Stimulated activated CD8-positive, alpha-beta memory T cell treated with anti-CD3 and anti-CD28 coated beads, Interleukin-7, amount 100 ng/mL, for 24 hours (primary cell): ENCODE measurements at places on chromosomes 2 and 18.

DNA sequence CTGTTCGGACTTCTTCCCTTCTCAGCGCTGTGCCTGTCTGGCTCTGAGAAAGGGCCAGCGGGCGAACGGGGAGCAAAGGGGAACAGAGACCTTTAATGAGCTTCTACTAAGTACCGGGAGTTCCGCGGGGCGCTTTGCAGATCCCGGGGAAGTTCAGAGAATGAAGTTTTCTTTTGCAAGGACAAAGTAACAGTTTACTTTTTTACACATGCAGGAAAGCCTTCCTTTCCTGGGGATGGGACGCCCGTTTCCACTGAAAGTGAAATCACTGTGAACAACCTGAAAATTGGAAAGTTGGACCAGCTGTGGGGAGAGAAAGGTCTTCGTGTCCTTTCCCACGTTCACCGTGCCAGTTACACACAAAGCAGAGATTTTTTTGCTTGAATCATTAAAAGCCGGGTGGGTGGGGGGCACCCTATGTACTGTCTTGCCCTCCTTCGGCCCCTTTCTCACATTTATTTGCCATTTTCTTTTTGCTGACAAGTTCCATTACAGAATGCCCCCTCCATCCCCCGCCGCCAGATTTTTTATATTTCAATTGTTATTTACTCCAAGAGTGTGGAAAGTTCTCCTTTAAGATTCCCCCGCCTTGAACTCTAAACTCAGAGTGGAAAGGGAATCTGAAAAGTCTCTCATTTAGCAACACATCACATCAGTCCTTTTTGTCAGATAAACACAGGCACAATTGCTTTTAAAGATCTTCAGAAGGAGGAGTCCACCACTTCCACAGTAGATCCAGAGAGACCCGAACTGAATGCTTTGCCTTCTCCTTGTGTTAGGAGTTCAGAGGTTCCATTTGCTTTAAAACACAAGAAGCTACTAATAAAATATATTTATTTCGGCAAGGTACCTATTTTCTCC is 1.1 kb upstream of the FN1 start:
- DNase-seq = no peak

GRCh38 chr2:23486684-23487075 is 101.7 kb downstream of the KLHL29 start:
- no peak for DNase-seq

- no peak for DNase-seq
Observed at GRCh38 chr2:48694149-48694548, 61.4 kb downstream of the LHCGR start.

DNA sequence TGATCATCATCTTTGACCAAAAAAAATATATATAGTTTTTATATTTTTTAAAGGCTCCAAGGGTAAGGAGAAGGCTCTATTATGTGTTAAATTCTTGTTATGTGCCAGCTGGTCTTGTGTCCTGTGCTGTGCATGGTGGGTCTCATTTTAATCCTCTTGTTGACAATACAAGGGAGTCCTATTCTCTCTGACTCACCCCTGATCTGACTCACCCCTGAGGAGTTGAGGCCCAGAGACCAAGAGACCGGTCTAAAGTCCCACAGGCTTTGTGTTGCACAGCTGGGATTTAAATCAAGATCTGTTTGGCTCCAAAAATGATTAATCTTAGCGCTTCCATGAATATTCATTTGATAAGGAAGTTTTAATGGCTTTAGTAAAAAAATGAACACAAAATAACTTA is 25.7 kb downstream of the MC2R start:
- DNase-seq = no peak

- no peak for DNase-seq
Observed at GRCh38 chr18:79422022-79422782, 26.5 kb downstream of the NFATC1 start.

GRCh38 chr2:200000444-200001163 is 45.2 kb downstream of the MAIP1 start:
- DNase-seq = no peak

GRCh38 chr2:234189230-234189629 is 138.7 kb downstream of the SPP2 start:
- no peak for DNase-seq

DNA sequence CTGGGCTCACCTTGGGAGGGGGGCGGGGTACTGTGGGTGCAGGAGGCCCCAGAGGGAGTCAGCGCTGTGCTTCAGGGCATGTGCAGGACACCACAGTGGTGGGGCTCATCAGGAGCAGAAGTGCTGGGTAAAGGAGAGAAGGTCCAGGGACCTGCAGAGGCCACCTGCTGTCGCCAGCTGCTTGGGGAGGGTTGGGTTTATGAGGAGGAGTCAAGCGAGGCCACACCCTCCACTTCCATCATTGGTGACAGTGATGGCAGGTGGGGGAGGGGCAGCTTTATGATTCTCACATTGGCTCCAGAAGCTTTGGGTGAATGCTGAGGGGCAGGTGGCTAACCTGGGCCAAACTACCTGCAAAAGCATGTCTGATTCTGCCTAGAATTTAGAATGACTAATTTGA is 392.6 kb downstream of the HRH4 start:
- DNase-seq = no peak

GRCh38 chr2:187580462-187581124 is 26.4 kb upstream of the TFPI start:
- DNase-seq = no peak

DNA sequence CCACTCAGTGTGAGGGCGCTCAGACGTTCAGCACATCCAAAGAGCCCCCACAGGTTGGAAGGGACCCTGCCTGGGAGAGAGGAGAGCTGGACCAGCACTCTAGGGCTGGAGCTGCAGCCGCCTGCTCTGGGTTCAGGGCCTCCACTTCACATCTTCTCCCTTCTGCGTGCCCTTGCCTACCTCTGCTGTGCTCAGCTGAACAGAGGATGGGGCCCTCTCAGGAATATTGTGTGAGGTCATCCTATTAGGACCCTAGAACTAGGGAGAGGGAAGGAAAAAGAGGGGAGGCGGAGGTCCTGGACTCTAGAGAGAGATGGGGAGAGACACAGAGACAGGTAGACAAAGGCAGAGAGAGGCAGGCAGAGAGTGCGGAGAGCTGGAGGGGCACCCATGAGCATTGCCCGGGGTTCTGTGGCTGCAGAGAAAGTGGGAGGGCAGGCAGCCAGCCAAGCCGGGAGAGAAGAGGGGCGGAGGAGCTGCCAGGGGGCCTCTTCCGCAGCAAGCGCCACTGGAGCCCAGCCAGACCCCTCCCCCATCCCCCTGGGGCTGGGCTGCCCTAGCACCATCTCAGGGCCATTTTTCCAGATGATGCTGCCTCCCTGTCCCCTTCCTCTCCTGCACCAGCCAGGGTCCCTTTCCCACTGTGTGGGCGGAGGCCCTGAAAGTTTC is 8.3 kb upstream of the TNS1 start:
- no peak for DNase-seq

- no peak for DNase-seq
Observed at GRCh38 chr2:63975437-63976124, 43.6 kb downstream of the VPS54 start.

- DNase-seq = no peak
Observed at GRCh38 chr2:121000804-121001203, 265.1 kb downstream of the GLI2 start.

DNA sequence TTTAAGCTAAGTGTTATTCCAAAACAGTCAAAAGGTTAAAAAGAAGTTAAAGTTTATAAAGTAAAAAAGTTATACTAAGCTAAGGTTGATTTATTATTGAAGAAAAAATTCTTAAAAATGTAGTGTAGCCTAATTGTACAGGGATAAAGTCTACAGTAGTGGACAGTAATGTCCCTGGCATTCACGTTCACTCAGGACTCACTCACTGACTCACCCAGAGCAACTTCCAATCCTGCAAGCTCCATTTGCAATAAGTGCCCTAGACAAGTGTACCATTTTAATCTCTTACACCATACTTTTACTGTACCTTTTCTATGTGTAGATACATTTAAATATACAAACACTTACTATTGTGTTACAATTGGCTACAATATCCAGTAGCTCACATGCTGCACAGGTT is 86.1 kb downstream of the CACNB4 start:
- no peak for DNase-seq

GRCh38 chr2:220503431-220503830 is 876.0 kb downstream of the SLC4A3 start:
- DNase-seq = no peak

DNA sequence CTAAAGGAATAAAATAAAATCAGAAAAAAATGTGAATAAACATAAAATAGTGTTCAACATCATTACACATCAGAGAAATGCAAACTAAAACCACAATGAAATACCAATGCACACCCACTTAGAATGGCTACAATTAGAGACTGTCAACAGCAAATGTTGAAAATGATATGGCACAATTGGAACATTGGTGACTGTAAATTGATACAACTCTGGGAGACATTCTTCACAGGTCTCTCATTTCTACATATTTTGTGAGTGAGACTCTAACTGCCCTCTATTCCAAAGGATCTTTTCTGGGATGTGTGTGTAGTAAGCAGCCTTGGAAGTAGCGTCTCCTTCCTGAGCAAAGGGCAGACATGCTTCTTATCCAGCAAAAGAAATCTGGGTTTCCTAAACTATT is 323.0 kb downstream of the FBXO15 start:
- DNase-seq = no peak

DNA sequence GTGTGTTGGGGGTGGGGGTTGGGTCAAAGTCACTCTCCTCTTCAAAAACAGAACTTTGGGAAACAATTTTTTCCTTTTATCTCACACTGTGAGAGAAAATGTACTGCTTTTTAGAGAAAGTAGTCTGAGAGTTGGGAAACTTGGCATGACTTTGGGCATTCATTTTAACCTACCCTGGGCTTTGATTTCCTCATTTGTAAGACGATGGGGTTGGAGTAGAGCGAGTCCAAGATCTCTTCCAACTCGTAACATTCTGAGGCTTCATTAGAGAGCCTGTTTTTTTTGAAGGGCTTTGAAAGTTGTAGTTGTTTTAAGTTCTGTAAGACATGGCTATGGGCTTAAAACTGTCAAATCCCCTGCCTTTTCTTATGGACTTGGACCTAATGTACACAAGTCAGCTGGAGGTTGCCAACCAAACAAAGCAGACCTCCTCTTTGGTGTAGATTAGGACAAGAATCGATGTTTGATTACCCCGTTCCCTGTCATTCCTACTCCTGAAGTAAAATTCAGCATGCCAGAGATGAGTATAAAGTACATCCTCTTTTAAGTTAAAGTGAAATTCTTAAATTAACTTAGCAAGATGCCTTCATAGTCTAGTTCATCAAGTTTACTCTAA is 8.4 kb downstream of the PHLPP1 start:
- DNase-seq = no peak

GRCh38 chr2:240670402-240670801 is 12.3 kb downstream of the AQP12B start:
- no peak for DNase-seq

DNA sequence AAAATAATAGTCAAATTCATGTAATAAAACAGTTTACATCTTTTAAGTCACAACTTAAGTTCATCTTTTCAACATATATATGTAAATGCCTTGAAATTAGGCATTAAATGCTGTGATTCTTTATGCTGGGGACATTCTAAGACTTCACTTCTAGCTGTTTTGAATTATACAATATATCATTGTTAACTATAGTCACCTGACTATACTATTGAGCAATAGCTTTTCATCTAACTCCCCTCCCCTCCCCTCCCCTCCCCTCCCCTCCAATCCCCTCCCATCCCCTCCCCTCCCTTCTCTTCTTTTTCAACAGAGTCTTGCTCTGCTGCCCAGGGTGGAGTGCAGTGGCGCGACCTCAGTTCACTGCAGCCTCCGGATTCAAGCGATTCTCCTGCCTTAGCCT is 16.2 kb downstream of the GALNT1 start:
- no peak for DNase-seq

DNA sequence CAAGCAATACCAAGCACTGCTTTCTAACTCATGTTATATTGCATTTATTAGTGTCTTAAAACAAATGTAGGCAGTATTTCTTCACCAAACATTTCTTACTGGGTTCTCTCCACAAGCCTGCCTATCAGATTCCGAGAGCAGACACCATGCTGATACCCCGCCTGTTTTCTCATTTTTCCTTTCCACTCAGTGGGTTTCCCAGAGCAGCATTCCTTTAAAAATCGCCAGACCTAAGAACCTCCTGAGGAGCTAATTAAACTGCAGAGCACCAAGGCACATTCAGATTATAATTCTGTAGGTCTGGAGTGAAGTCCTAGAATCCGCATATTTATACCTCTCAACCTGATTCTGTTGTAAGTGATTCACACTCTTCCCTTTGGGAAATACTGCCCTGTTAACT is 405.6 kb downstream of the TNS1 start:
- no peak for DNase-seq

- no peak for DNase-seq
Observed at GRCh38 chr2:169361706-169362117, 622 bp downstream of the LRP2 start.

DNA sequence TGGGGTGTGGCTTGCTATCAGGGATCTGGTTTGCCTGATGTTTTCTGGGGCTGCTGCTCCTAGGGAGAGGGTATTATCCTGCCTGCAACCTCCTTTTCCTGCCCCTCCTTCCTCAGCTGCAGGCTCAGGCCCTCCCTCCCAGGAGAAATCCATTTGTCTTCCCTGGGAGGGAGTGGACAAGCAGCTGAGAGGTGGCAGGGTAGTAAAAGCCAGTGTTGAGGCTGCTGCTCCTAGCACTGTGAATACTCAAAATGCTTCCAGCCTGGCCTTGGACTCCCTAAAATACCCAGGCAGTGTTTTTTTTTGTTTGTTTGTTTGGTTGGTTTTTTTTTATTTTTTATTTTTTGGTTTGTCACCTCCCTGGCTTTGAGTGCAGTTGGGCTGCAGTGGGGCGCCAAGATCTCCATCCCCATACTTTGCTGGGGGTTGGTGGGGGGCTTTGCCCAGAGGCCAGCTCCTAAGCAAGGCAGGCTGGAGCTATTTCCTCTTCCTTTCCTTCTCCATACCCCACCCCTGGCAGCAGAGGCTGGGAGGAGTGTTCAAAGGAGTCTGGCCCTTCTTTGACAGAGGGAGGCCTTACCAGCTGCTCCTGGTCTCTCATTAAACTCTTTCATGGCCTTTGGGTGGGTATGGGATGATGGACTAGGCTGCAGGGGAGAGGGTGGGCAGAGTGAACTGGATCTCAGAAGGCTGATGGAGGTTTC is 13.6 kb downstream of the HOXD3 start:
- DNase-seq = no peak

DNA sequence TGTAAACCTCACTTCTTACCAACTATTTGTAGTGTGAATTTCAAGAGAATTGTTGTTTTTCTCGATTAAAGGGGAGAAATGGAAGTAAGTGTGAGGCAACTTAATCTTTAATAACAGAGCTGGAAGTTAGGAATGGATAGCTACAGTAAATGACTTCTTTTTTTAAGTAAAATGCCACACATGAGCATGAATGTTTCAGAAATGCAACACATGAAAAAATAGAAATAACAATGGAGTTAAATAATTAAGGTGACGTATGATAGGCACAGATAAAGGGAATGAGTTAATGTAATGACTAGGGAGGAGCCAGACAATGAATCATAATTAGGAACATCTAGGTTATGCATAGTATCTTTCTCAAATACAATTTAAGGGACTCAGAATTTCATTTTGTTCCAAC is 3.4 kb downstream of the REL start:
- DNase-seq = no peak
